ENCODE measurements at places on chromosomes 3 and 15.
A peak's percentile ranks its signal among the peaks of the same experiment; 100 is the strongest.

DNA sequence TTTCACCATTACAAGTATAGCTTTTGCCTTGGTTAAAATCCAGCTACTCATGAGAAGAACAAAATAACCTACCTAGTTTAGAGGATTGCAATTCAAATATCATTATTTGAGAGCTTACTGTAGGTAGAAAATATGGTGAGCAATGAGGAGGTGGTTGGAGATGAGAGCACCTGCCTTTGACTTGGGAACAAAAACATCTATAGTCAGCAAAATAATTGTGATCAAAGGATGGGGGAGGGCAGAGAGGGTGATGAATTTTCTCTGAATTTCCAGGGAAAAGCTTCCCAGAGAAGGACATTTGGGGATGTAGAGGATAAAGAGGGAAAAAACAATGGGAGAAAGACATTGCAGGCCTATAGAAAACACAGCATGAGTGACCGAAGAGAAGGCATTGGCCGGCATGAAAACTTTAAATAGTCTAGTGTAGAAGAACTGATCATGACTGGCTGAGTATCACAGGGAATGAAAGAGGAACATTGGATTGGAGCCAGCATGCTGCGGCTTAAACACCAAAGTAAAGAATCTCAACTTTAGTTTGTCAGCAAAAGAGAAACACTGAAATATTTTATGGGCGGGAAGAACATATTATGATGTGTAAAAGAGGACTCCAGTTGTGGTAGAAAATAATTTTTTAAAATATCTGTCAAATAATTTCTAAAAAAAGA is 581.3 kb downstream of the UNC13C start:
- no peak for DNase-seq

GRCh38 chr15:59545573-59545972 is 66.0 kb upstream of the GCNT3 start:
- no peak for DNase-seq

GRCh38 chr3:59821274-59821673 is 771.4 kb upstream of the CFAP20DC start:
- DNase-seq: no peak

DNA sequence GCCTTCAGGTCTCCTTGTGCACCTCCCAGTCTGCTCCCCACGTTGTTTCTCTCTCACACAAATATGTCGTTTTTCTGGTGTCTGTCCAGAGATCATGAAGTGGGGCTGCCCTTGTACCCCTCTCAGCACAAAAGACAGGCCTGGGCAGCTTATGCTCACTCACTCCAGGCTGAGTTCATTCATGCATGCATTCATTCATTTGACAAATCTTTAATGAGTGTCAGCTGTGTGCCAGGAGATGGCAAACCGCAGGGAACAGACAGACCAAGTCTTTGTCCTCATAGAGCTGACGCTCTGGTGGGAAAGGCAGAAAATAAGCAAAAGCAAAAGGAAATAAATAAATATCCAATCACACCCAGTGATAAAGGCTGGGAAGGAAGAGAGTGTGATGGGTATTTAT is 7.6 kb upstream of the TRH start:
- DNase-seq: no peak

DNA sequence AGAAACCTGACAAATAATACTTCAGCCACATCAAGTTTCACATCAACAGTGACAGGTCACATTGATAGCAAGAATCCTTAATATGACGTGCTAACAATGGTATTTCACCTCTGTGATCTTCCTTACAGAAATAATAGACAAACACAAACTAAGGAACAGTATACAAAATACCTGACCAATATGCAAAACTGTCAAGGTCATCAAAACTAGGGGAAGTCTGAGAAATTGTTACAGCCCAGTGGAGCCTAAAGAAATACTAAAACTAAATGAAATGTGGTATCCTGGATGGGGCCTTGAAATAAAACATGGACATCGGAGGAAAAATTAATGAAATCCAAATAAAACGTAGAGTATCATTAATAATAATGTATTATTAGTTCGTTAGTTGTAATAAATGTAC is 422.0 kb upstream of the ZNF385D start:
- no peak for DNase-seq

- no peak for DNase-seq
These were observed 26.6 kb downstream of the GP9 start for GRCh38 chr3:129087138-129087702.

DNA sequence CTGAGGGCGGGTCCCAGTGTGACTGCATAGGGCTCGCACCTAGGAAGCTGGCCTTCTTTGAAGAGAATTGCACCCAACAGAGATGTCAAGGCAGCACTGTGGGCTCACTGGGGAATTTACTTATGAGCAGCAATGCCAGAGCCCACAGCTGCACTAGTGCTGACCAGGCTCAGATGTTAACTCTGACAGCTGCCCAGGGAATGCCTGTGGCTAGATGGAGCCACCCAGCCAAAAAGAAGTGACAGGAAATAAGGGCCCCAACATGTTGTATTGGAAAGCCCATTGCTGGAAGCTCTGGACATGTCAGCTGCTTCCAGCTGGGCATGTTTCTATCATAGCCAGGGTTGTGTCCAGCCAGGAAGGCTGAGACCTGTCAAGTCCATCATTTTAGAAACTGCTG is 90.9 kb upstream of the ZNF280D start:
- no peak for DNase-seq

GRCh38 chr3:181264486-181264885 is 274.9 kb upstream of the DNAJC19 start:
- DNase-seq: no peak

- no peak for DNase-seq
These were observed 1.7 kb downstream of the MEIS2 start for GRCh38 chr15:37098468-37099318.

DNA sequence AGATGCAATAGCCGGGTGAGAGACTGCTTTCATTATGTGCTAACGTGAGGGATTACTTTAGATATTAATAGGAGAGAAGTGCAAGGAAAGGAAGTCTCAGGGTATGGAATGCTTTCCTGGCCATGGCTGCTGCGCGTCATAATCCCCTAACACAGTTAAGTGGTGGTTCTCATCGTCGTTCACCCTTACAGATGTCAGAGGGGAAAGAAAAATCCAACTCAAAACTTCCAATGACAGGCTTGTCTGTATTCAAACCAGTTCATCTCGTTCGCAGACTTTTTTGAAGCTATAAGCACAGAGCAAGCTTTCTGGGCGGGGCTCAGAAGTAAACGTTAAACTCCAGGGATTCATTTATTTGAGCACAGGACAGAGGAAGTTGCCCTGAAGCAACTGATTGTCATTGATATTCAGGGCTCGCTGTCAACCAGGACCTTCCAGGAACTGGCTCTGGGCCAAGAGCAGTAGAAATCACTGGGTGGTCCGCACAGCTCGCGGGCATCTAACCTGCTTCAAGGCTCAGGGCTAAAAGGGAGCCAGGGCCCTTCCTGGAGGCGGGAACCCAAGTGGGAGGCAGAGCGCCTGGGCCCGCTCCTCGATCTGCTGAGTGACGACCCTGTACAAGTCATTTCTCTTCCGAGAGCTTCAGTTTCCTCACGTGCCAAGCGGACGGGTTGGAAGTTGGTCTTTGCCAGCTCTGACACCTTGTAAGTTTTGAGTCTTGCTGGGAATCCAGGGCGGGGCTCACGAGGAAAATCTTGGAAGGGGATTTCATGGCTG is 1.1 kb upstream of the LPP start:
- peak; percentile 60 for DNase-seq

GRCh38 chr3:37540786-37541185 is 320.9 kb upstream of the CTDSPL start:
- DNase-seq: no peak

- no peak for DNase-seq
These were observed 3.0 kb downstream of the ISL2 start for GRCh38 chr15:76339305-76340197.

- DNase-seq: no peak
These were observed 360.2 kb upstream of the ROPN1 start for GRCh38 chr3:124352149-124352539.

- peak; percentile 5 for DNase-seq
These were observed 470.4 kb downstream of the ROBO1 start for GRCh38 chr3:79297245-79297960.

DNA sequence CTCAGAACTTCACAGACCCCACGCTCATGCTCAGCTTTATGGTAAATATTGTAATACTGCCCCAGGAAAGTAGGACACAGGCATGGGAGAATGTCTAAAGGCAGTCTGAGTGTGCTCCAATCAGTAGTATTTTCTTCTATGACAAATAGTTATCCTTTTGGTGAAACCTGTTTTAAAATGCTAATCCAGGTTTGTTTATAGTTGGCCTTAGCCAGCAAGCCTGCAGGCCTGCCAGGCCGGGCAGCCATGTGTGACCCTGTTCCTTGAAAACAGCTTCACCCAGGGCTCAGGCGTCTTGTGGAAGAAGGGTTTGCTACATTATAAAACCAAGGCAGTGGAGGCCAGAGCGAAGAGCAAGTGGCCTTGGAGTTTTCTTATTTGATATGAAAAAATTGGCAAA is 104.7 kb downstream of the SEMA6D start:
- no peak for DNase-seq

- no peak for DNase-seq
These were observed 481.4 kb upstream of the ALCAM start for GRCh38 chr3:104885214-104885814.

- DNase-seq: no peak
These were observed 42.4 kb upstream of the HERC1 start for GRCh38 chr15:63876085-63876662.

- no peak for DNase-seq
These were observed 123.3 kb downstream of the MOBP start for GRCh38 chr3:39590806-39591205.

DNA sequence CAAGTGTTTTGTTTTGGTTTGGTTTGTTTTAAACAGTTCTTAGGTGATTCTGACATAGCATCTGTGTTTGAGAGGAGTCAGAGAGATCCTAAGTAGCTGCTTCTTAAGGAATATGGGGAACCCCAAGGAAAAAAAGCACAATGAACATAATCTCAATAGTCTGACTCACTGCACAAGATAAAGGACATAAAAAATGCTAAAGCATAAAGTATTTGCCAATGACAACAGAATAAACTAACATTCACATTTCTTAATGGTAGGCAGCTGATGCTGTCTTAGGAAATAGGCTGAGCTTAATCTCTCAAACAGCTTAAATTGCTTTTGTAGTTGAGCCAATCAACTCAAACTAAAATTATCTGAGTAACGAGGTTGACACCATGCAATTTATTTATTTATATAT is 2.9 kb downstream of the NCEH1 start:
- DNase-seq: no peak

DNA sequence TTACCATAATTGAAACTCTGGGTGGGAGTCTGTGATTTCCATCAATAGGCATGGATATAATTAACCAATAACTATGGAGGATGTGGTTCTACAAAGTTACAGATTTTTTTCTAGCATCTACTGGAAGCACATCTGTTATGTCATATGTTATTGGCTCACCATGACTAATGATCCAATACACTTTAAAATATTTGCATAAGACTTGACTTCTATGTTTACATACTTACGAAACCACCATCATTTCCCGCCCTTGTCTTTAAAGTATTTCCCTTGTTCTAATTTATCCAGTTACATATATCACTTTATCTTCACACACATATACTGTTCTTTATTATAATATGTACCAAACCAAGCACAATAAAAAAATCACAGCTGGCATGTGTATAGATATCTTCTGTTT is 380.3 kb upstream of the CBLB start:
- DNase-seq: no peak

- DNase-seq: no peak
These were observed 105.7 kb upstream of the TRPM1 start for GRCh38 chr15:31207246-31207645.

DNA sequence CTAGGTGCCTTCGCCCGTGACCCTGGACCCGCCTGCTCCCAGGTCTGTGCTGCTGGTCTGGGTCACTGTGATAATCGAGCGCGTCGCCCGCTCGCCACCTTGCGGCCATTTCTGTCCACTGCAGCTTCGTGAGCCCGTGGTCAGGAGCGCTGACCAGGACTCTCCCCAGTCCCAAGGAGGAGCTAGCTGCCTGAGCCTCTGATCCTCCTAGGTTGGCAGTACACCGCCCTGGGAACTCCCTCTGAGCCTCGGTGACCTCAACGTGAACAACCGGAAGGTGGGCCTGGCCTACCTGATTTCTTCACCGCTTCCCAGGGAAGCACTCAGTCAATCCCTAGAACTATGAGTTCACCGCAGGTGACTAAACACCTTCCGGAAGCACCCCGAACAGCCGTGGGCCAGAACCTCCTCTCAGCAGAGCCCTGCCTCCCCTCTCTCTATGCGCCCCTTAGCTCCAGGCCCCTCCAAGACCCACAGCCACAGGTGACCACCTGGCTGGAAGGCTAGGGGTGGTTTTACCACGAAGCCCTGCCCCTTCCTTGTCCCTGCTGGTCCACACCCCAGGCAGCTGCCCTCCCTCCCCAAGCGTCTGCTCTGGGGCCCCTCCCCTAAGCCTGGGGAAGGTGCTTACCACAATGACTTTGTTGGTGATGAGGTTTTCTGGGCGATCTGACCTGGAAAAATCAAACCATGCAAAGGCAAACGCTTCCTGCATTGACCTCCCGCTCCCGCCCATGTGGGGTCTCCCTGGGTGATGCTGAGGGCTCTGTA is 9.7 kb downstream of the PLA2G4D start:
- peak; percentile 55 for DNase-seq

DNA sequence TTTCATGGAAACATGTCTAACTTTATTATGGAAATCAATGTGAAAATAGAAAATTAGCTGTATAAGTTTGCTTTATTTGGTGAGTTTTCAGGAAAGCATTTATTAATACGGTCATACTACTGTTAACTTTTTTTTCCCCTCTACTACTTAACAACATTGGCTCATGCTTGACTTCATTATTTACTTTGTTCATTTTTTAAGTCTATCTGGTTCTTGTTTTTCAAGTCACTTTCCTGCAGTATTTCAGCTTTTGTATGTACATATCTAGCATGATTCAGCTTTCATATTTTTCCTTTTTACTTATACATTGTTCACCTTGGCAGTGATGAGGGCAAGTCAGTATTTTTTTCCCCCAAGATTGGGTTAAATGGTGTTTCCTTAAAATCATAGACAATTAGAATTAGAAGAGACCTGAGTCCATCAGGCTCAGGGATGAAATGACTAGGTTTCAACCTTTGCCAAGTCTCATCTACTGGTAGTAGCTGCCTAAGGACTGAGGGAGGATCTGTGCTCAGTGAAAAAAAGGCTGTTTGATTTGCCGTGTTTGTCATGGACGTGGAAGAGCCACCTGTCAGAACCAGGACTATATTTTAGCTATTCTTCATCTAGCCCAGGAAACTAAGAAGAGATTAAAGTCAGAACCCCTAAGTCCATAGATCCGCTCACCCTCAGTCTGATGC is 15.4 kb downstream of the TMOD3 start:
- no peak for DNase-seq

- no peak for DNase-seq
These were observed 110.1 kb upstream of the TGFBR2 start for GRCh38 chr3:30496066-30496966.

- DNase-seq: no peak
These were observed 71.4 kb downstream of the TIPARP start for GRCh38 chr3:156745766-156746165.

GRCh38 chr15:38299216-38299615 is 46.6 kb downstream of the SPRED1 start:
- DNase-seq: no peak

GRCh38 chr3:61583890-61584875 is 22.8 kb downstream of the PTPRG start:
- no peak for DNase-seq

All from kidney capillary endothelial cell (primary cell).